ENCODE measurements at places on chromosomes 6 and 20. TPM values are rescaled to one million over a fixed set of nuclear protein-coding genes. Genes with fewer than 3 reads are reported as not detected.

GRCh38 chr6:161901740-161902426 is 628.0 kb upstream of the AGPAT4 start:
- no peak overlapping the region for H3K27ac ChIP-seq
- DNase-seq, result no peak
- H3K36me3 ChIP-seq, result no peaks in the 10 kb centered on the region
- H3K4me3 ChIP-seq, result no peak overlapping the region
- no peaks in the 10 kb centered on the region for H3K27me3 ChIP-seq

Gene SCUBE3
- 8.8 TPM for total RNA-seq

GRCh38 chr6:117795234-117795633 is 111.8 kb upstream of the SLC35F1 start:
- no peak overlapping the region for H3K27ac ChIP-seq
- DNase-seq, result no peak
- H3K36me3 ChIP-seq, result no peaks in the 10 kb centered on the region
- H3K4me1 ChIP-seq, result no peaks in the 10 kb centered on the region

DNA sequence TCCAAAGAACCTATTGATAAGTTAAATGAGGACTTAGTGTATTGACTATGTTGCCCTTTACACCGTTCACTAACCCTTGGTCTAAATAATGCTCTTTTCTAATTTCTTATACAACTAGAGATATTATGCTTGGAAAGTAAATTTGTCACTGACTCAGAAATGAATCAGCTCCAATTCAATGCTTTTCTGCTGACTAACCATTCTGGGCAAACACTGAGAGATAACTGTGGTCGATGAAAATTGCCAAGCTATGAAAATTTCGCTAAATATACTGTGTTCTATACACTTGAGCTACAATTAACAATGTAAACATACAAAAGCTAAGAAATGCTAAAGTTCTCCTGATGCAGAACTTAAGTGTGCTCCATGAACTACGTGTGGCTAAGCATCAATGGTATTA is 23.1 kb upstream of the FBXO9 start:
- DNase-seq, result no peak
- H3K27me3 ChIP-seq, result no peaks in the 10 kb centered on the region
- peak overlapping the region; percentile 70 for H3K27ac ChIP-seq
- peaks cover 36% of the 10 kb centered on the region for H3K36me3 ChIP-seq
- H3K4me3 ChIP-seq, result no peak overlapping the region

Gene EDEM2
- 10.4 TPM for total RNA-seq

- no peaks in the 10 kb centered on the region for H3K36me3 ChIP-seq
- H3K4me1 ChIP-seq, result peaks cover 13% of the 10 kb centered on the region
- H3K27ac ChIP-seq, result peak overlapping the region; percentile 40
- no peaks in the 10 kb centered on the region for H3K27me3 ChIP-seq
- DNase-seq, result no peak
- no peak overlapping the region for H3K4me3 ChIP-seq
These were observed 127.4 kb upstream of the HCRTR2 start for GRCh38 chr6:55046869-55047422.

DNA sequence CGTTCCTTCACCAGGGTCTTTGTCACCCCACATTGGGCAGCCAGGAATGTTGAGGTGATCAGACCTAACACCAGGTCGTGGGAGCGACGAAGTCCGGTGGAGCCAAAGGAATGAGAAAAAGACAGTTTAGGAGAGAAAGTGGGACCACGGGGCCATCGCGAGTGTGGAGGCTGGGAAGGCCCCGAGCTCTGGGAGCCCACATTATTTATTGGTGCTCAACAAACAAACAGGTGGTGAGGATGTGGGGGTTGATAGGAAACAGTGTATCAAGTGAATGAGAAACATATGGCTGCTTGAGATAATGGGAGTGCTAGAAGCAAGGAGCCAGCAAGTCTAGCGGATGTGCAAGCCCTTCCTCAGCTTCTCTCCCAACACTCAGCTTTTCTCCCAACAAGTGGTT is 287.1 kb upstream of the SGK1 start:
- no peak overlapping the region for H3K27ac ChIP-seq
- H3K4me3 ChIP-seq, result no peak overlapping the region
- H3K4me1 ChIP-seq, result peaks cover 6% of the 10 kb centered on the region
- DNase-seq, result no peak

- no peak overlapping the region for H3K4me3 ChIP-seq
- peaks cover 4% of the 10 kb centered on the region for H3K27me3 ChIP-seq
- H3K36me3 ChIP-seq, result no peaks in the 10 kb centered on the region
- no peak overlapping the region for H3K27ac ChIP-seq
- H3K4me1 ChIP-seq, result peaks cover 6% of the 10 kb centered on the region
- no peak for DNase-seq
These were observed 191.5 kb upstream of the BMP2 start for GRCh38 chr20:6575912-6576401.

Measured in left ventricle myocardium inferior (tissue), 1 donor.